Activated CD4-positive, alpha-beta T cell treated with anti-CD3 and anti-CD28 coated beads, Interleukin-2, amount 50 U/mL, for 1 hour (primary cell): ENCODE measurements at places on chromosomes 4 and X.

DNA sequence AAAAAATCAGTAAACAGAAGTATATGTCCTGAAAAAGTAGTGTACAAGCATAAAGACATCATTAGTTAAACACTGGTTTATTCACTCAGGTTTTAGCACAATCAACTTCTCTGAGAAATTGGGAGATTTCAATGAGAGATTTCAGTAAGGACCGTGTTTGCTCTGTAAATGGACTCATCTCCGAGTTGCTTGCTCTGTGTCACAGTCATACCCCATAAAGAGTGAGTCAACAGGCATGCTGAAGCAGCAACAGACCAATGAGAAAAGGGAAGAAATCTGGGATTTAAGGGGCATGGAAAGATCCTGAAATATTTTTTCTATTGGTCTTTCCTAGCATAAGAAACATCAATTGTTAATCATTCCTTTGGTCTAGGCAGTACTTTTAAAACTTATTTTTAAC lies 4.7 kb downstream of the GLUD2 start:
- DNase-seq = no peak

DNA sequence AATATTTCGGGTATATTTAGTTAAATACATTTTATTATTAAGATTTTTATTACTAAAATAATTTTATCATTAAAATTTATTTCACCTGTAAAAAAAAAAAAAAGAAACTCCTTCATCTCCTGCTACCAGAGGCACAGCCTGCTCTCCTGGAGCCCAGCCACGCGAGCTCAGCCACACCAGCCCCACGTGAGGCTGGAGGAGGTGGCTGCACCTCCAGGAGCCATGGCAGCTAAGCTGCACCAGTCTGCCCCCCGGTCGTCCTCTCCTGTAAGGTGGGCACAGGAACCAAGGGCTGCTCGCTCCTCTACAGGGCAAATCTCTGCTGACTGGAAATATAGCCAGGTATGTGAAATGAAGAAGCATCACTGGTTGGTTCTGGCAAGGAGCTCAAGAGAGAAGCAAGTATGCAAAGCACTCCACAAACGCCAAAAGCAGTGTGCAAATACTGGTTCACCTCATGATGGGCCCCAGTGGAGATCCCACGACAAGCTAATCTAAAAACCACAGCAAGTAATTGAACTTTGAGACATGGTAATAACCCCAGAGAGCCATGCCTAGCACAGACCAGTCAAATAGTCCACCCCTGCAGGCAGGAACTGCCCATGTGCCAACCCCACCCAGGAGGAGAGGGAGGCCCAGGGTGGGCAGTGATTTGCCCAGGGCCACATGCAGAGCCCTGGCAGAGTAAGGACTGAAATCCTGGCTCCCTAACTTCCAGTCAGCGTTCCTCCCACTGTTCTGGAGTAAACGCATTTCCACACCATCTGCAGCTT lies 90.1 kb downstream of the WFS1 start:
- no peak for DNase-seq

DNA sequence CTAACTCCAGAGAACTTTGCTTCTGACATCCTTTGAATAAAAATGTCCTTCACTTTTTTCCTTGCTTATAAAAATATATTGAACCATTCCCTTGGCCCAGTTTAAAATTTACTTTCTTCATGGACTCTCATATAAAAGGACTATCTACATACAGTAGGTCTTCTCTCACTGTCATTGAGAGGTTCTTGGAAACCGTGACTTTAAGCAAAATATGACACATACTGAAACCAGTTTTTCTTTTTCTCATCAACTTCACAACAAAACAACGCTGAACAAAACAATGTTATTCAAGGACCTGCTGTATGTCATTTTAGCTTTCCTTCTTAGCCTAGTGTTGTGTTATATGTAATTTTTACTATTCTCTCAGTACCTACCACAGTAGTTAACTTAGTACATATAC lies 496.8 kb downstream of the CENPC start:
- DNase-seq = no peak

DNA sequence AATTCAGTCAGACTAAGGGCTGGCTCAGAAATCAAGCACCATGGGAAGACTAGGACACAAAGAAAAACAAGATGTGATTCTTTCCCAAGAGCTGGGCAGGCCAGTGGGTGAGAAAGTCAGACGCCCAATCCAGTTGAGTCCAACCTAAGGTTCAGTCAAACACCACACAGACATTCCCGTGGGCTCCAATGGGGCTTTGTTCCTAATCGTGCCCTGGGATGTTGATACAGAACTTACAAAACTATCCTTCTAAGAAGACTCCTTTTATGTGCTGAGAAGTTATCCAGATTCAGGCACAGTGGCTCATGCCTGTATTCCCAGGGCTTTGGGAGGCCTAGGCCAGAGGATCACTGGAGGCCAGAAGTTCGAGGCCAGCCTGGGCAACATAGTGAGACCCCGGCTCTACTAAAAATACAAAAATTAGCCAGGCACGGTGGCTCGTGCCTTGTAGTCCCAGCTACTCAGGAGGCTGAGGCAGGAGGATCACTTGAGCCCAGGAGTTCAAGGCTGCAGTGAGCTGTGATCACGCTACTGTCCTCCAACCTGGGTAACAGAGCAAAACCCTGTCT lies 3.7 kb downstream of the BLOC1S4 start:
- DNase-seq = no peak

DNA sequence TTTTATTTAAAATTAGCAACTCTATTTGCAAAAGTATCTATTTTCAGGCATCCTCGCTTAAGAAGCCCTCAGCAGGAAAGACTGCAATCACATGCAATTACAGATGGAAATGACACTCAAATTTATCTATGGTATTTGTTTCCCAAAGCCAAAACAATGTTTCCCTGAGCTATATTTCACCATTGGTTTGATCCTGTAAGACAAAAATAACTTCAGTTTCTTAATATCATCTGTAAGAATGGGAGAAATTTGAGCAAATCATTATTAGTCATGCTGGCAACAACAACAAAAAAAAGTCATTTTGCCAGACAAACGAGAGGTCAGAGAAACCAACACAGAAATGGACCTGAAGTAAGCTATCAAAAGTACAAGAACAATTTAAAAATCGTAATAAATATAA lies 204.1 kb downstream of the NR3C2 start:
- DNase-seq = no peak

DNA sequence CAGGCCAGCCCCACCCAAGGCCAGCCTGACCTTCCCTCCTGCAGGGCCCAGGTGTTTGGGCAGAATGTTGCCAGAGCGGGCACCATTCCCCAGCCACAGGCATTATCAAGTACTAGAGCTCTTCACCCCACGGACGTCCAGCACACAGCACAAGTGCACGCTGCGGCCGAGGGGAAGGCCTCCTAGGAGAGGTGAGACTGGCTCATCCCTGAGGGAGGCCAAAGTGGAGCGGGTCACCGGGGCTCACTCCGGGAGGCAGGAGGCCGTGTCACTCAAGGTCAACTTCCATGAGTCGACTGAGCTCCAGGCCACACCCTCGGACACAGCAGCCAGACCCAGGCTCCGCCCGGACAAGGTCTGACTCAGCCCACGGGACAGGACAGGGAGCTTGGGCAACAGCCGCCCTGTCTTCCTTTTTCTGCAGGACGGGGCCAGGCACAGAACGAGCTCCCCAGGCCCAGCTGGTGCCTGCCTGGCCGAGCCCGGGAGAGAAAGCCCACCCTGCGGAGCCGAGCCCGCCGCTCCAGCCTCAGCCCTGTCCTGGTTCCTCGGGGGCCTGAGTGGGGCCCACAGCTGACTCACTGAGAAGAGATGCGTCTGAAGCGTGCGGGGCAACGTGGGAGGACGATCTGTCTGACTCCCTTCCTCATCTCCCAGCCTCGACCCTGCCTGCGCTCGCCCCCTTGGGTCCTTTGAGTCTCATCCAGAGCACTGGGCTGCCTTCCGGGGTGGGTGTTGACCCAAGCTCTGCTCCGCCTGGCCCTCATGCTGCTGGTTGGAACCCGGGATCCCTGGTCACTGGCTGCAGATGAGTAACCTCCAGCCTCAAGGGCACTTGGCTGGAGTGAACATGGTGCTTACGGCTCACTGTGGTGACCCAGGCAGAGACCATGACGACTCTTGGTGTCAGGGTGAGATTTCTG lies 1.6 kb downstream of the SLC49A3 start:
- DNase-seq = no peak

- no peak for DNase-seq
These were observed 139.6 kb downstream of the IDS start for GRCh38 chrX:149365552-149365951.

- no peak for DNase-seq
These were observed 11.8 kb upstream of the PGK1 start for GRCh38 chrX:78092296-78092695.

GRCh38 chr4:41141900-41142299 lies 72.4 kb downstream of the APBB2 start:
- no peak for DNase-seq

GRCh38 chrX:105744946-105745345 lies 77.4 kb upstream of the NRK start:
- no peak for DNase-seq

DNA sequence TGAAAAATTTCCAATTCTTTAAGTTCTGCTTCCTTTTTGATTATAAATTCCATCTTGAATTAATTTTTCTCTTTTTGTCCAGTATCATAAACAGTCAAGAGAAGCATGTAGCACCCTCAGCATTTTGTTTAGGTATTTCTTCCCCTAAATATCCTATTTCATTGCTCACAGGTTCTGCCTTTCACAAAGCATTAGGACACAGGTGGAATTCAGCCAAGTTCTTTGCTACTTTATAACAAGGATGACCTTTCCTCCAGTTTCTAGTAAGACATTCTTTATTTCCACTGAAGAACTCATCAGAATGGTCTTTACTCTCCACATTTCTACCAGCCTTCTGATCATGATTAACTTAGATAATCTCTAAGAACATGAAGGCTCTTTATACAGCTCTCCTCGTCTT lies 7.4 kb downstream of the SLC9B1 start:
- DNase-seq = no peak

GRCh38 chr4:33073811-33074210 lies 2353.6 kb downstream of the PCDH7 start:
- no peak for DNase-seq

DNA sequence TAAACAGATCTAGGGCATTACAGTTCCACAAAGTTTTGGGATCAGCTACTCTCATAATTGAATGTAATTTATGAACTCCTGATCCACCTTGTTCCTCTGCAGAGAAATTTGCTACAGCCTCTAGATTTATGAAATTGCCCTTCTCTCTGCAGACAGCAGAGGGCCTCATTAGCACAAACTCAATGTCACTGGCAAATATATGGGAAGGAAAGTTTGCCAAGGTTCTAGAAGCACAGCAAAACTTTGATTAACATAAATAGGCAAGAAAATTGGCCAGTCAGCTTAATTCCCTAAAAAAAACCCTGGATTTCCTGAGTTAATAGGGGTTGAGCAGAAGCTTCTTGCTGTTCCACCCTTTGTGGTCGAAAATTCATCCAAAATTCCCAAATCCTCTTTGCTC lies 31.5 kb downstream of the PRPS1 start:
- DNase-seq = no peak

DNA sequence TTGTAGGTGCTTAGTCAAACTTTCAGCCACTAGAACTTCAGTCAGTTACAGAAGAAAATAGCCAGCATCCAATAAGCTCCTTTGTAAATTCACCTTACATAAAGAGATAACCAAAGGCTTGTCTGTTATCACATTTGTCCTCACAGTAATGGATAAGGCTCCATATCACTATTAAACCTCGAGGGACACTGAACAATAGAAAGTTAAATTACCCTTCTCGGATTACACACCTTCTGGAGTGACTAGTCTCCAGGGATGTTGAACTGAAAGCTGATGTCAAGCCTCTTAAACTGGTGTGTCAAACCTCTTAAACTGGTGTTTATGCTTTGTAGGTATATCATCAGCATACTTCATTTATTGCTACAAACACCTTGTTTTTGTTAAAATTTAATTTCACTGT lies 639.0 kb downstream of the CENPC start:
- DNase-seq = no peak

- no peak for DNase-seq
These were observed 294.0 kb downstream of the TENM3 start for GRCh38 chr4:182537031-182537795.

DNA sequence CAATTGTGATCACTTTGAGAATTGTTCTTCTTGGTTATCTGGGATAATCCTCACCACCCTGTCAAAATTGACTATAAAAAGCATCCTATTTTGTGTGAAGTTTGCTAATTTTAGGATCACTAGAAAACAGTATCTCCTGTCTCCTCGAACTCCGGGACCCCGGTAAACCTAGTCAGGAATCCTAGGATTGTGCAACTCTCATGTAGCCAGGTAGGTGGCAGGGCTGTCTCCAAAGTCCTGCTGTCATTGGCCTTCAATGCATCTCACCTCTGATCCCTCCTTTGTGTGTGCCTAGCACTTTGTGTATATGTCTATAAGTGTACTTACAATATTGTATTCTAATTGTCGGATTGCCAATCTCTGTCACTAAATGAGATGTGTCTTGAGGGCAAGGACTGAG lies 1564.8 kb downstream of the RPA4 start:
- no peak for DNase-seq

DNA sequence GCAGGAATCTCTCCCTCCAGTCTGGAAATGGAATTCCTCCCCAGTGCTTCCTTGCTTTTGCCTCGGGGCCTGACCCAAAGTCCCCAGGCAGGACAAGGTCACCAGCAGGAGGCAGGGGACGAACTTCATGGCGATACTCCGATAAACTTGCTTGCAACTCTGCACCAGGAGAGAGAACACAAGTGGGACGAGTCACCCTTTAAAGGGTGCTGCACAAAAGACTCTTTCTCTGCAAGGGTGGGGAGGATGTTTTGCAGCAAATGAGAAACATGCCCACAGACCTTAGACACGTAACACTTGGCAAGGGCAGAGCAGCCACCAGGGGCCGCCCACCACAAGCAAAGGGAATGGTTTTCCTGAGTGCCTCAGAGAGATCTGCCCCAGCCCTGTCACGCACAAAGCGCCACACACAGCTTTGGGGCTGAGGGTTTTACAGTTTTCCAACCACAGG lies at the start of gene FGFBP2:
Gene FGFBP2, minus strand, starts transcription at position 175 of the 451 bp plus-strand sequence. Its CDS starts 46 bp downstream, at position 129.
- DNase-seq = peak; percentile 16

DNA sequence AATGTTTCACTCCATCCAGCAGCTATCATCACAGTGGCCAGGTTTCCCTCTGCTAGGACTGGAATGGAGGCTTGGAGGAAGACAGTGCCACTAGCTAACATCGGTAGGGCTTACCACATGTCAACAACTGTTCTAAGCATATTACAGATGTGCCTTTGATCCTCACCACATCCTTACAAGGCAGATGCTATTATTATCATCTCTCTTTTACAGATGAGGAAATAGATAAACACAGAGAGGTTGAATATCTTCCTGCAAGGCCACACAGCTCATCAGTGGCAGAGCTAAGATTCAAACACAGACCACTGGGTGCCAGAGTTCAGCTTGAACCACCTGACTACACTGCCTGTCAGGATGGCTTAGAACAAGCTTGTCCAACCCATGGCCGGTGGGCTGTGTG lies 47.4 kb downstream of the MAMLD1 start:
- DNase-seq = no peak
